Thoracic aorta (tissue), 2 donors: ENCODE measurements at places on chromosomes 3 and 15. TPM values are rescaled to one million over a fixed set of nuclear protein-coding genes. Genes with fewer than 3 reads are reported as not detected.

IQCH gene
- 0.14 TPM for total RNA-seq

SLC12A1 gene
- 0.85 TPM for total RNA-seq

CYP19A1 gene
- total RNA-seq, result 0.54 TPM

RTP3 gene
- not detected for total RNA-seq

EPHA3 gene
- 3.5 TPM for total RNA-seq

DNA sequence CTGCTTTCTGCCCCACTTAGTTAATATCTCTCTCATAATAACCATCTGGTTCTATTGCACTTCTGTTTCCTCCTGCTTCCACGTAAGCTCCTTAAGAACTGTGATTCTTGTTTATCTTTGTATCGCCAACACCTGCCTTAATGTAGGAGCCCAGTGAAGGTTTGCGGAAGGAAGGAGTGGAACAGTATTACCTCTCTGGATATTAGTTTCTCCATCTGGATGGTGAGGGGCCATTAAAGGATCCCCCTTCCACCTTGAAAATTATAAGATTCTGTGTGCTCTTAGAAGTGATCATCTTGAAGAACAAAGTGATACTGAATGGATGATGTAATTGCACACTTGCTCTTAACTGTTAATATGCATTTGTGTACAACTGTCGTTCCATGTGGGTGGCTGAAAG lies 2.2 kb downstream of the CHRNA5 start:
- no peaks in the 10 kb centered on the region for H3K27me3 ChIP-seq
- no peaks in the 10 kb centered on the region for H3K36me3 ChIP-seq
- H3K27ac ChIP-seq, result no peak overlapping the region
- H3K4me1 ChIP-seq, result peaks cover 8% of the 10 kb centered on the region
- no peak for DNase-seq
- H3K4me3 ChIP-seq, result no peak overlapping the region

- no peaks in the 10 kb centered on the region for H3K27me3 ChIP-seq
- DNase-seq, result no peak
- no peak overlapping the region for H3K27ac ChIP-seq
- H3K4me1 ChIP-seq, result no peaks in the 10 kb centered on the region
- no peaks in the 10 kb centered on the region for H3K36me3 ChIP-seq
- no peak overlapping the region for H3K4me3 ChIP-seq
These were observed 66.4 kb upstream of the CNTN6 start for GRCh38 chr3:1026395-1026794.

GRCh38 chr3:16913264-16913580 lies 28.5 kb downstream of the PLCL2 start:
- H3K4me1 ChIP-seq, result peaks cover 19% of the 10 kb centered on the region
- no peak overlapping the region for H3K4me3 ChIP-seq
- no peaks in the 10 kb centered on the region for H3K27me3 ChIP-seq
- no peaks in the 10 kb centered on the region for H3K36me3 ChIP-seq

GRCh38 chr3:159200176-159200575 lies 398.3 kb downstream of the MFSD1 start:
- H3K4me3 ChIP-seq, result no peak overlapping the region
- no peak overlapping the region for H3K27ac ChIP-seq
- no peak for DNase-seq

DNA sequence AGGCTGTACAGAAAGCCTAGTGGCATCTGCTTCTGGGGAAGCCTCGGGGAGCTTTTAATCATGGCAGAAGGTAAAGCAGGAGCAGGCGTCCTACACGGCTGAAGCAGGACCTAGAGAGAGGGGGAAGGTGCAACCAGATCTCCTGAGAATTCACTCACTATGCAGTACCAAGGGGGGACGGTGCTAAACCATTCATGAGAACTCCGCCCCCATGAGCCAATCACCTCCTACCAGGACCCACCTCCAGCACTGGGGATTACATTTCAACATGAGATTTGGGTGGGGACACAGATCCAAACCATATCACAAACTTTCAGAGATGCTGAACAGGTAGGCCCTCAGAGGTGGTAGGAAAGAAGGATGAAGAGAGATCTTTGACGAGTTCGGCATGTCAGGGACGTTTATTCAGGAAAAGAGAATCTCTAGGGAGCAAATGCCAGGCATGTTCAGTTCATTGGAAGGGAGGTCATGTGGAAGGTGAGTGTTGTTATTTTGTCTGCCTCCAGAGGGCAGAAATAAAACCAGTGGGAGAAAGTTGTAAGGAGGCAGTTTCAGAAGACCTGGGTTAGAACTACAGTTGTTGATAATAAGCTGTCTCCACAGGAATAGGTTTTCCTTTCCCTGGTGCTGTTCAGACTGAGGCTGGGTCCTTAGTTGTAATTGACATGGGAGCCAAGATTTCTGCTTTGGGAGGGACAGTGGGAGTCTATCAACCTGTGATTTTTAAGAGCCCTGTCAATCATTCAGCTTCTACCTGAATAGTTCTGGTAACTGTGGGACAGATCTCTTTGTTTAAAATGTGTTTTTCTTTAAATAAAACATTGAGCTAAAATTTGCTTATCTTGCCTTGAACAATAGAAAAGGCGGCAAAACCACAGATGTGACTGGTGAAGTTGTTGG lies 4.3 kb upstream of the FNDC3B start:
- H3K4me1 ChIP-seq, result peaks cover 3% of the 10 kb centered on the region
- H3K4me3 ChIP-seq, result no peak overlapping the region
- no peaks in the 10 kb centered on the region for H3K27me3 ChIP-seq
- DNase-seq, result no peak
- no peak overlapping the region for H3K27ac ChIP-seq

- no peaks in the 10 kb centered on the region for H3K36me3 ChIP-seq
- H3K27me3 ChIP-seq, result no peaks in the 10 kb centered on the region
- no peak for DNase-seq
- no peaks in the 10 kb centered on the region for H3K4me1 ChIP-seq
- no peak overlapping the region for H3K4me3 ChIP-seq
These were observed 142.7 kb downstream of the NSMCE3 start for GRCh38 chr15:29126821-29127461.

GRCh38 chr15:27701956-27702355 lies 397.2 kb downstream of the OCA2 start:
- no peak for DNase-seq
- no peaks in the 10 kb centered on the region for H3K36me3 ChIP-seq
- H3K4me3 ChIP-seq, result no peak overlapping the region
- H3K4me1 ChIP-seq, result no peaks in the 10 kb centered on the region
- H3K27me3 ChIP-seq, result no peaks in the 10 kb centered on the region

- no peaks in the 10 kb centered on the region for H3K27me3 ChIP-seq
- no peaks in the 10 kb centered on the region for H3K36me3 ChIP-seq
- H3K27ac ChIP-seq, result no peak overlapping the region
- H3K4me1 ChIP-seq, result no peaks in the 10 kb centered on the region
These were observed 13.5 kb upstream of the KCNMB3 start for GRCh38 chr3:179264449-179264848.

- H3K27me3 ChIP-seq, result no peaks in the 10 kb centered on the region
- H3K4me1 ChIP-seq, result no peaks in the 10 kb centered on the region
- no peak for DNase-seq
- H3K36me3 ChIP-seq, result no peaks in the 10 kb centered on the region
- no peak overlapping the region for H3K4me3 ChIP-seq
These were observed 63.2 kb upstream of the ATP2B2 start for GRCh38 chr3:10568549-10568948.
